ENCODE measurements at places on chromosomes 12 and 14.

- no peak for DNase-seq
Measured at GRCh38 chr12:31772685-31773222, 43.9 kb upstream of the AMN1 start.

GRCh38 chr12:124928095-124928911, 13.9 kb upstream of the UBC start:
- DNase-seq, result peak; percentile 49

GRCh38 chr14:104146651-104147345, 8.4 kb downstream of the KIF26A start:
- DNase-seq, result no peak

DNA sequence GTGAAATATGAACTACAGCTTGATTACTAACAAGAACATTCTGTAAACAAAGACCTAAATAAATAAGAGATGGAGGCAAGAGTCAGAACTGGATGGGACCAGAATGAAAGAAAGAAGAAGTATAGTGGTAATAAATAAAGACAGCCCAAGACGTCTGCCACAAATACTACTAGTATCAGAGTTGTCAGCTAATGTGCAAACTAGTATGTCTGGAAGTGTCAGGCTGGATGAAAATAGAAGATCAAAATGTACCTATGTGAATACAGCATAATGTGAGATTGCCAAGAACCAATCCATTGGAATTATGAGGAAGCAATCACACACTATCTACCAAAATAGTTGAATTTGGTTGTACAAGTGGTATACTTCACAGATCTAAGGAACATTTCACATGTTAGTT, 353.0 kb downstream of the BTG1 start:
- DNase-seq, result no peak

- peak; percentile 96 for DNase-seq
Measured at GRCh38 chr12:75977952-75978671, 53.5 kb downstream of the PHLDA1 start.
